ENCODE measurements at places on chromosomes 1 and 21.

GRCh38 chr1:63621698-63622097 is 28.5 kb downstream of the PGM1 start:
- no peak for DNase-seq

GRCh38 chr1:53246261-53247134 is 8.2 kb upstream of the MAGOH start:
- DNase-seq: no peak

DNA sequence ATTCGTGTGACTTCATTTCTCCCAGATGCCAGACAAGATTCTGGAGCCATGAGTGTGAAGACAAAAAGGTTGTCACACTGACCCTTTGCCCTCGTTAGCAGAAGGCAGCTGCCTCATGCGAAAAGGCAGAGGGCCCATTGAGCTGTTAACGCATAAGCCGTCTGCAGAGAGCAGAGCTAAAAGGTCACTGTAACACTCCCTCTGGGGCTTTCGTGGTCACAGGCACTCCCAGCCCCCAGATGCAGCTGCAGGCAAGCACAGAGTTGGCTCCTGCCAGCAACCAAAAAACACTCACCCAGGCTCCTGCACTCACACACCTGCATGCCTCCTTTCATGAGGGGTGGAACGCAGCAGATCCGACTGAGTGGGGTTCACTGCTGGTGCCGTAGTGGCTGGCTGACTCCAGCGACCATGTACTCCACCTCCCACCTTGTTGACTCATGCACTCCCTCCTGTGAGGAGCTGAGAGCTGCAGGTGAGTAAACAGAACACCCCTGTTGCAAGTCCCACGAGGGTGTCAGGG is 287.5 kb downstream of the SMYD3 start:
- DNase-seq: no peak

DNA sequence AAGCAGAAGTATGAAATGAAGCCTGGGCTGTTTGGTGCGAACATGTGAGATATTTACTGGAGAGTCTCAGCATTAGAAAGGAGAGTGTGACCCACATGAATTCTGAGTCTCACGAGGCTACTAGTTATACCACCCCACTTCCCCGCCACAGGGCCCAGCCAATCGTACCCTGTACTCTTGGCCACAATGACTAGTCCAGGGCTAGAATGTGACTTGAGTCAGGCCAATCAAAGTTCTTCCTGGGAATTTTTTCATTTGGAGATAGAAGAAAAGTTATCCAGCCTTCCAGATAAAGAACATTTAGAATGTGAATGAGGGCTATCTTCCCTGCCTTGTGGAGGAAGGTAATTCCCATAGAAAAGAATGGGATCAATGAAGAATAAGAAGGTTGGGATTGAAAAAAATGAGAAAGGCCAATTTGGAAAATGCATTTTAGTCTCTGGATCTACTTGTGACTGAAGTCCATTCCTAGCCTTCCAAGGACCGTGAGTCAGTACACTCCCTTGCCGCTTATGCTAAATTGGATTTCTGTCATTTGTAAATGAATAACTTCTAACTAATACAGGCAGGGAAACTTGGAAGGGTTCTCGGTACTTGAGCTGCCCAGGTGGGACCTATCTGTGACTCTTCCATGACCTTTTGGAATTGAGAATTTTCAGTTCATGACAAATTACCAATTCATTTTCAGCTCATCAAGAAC is 12.3 kb upstream of the RIMKLA start:
- DNase-seq: no peak

DNA sequence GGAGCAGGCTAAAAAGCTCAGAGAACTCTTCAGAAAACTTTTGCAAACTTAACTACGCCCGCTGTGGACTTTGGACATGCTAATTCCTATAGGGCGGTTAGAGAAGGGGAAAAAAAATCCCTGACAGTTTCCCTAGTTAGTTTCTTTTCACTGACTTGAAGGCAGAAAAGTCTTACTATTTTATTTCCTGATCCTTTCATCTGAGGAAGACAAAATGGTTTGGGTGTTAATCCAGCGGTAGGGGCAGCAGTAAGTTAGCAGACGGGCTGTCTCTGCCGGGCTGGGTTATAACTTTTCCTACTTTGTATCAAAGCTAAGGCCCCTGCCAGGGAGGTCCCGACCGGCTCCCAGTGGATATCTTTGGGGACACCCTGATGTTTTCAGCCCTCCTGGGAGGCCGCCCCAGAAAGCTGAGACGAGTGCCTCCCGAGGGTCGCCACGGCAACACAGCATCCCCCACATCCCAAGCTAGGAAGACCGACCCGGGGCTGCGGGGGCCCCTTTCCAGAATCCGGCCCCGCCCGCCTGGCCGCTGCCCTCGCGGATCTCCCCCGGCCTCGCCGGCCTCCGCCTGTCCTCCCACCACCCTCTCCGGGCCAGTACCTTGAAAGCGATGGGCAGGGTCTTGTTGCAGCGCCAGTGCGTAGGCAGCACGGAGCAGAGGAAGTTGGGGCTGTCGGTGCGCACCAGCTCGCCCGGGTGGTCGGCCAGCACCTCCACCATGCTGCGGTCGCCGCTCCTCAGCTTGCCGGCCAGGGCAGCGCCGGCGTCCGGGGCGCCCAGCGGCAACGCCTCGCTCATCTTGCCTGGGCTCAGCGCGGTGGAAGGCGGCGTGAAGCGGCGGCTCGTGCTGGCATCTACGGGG is 162.6 kb downstream of the RUNX1 start:
- no peak for DNase-seq

DNA sequence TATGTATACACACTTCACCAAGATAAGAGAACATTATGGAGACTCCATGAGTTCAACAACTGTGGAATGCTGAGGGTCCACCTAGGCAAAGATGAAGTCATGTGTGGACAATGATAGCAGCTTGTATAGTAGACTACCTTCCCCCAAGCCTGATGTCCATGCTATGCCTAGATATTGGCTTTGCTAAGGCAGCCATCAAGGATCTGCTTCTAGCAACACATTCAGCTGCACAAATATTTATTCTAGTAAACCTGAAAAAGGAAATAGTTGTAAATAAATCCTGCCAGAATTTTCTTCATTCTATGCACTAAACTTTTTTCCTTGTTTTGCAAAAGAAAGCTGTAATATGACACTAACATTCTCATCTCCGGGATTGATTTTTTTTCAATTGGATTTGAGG is 7.0 kb upstream of the LPAR3 start:
- DNase-seq: no peak

GRCh38 chr1:182173808-182174512 is 112.4 kb upstream of the ZNF648 start:
- DNase-seq: no peak

DNA sequence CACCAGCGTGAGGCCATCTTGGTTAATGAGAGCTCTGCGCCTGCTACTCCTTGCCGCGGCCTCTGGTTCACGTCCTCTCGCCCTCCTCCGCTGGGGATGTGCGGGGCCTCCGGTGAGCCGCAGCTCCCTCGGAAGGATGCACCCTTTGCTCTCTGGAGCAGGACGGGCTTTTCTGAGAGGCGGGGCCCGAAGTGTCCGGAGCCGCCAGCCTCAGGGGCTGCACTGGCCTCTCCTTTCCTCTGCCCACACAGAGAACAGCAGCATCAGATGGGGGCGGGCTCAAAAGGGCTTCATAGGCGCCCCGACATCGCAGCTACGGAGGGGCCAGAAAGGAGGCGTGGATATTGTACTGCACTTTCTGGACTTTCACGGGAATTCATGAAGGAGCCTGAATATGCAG is 284.7 kb downstream of the CAMTA1 start:
- DNase-seq: no peak

DNA sequence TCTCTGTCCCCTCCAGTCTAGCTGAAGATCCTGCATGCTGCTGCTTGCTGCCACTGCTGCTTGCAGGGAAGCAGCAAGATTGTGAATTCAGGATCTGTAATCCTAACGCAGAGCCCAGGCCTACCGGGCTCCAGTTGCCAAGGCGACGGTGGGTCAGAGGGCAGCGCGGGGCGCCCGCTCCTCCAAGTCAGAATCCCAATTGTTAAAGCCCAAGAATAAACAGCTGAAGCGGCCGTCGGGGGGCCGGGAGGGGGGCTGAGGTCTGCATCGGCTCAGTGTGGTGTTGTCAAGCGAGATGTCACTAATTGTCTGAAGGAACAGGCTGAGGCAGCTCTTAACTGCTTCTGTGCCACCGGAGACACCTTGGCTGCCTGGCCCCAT is 36.8 kb downstream of the AHDC1 start:
- DNase-seq: no peak

GRCh38 chr1:86758570-86758969 is 54.2 kb downstream of the SH3GLB1 start:
- no peak for DNase-seq

- no peak for DNase-seq
Observed at GRCh38 chr1:169701261-169702005, 10.0 kb downstream of the SELL start.

GRCh38 chr1:231856426-231856825 is 229.8 kb downstream of the DISC1 start:
- no peak for DNase-seq

- no peak for DNase-seq
Observed at GRCh38 chr21:32587120-32587519, 1.8 kb upstream of the TCP10L start.

GRCh38 chr1:100896481-100896982 is 642 bp downstream of the SLC30A7 start:
- peak; percentile 9 for DNase-seq

DNA sequence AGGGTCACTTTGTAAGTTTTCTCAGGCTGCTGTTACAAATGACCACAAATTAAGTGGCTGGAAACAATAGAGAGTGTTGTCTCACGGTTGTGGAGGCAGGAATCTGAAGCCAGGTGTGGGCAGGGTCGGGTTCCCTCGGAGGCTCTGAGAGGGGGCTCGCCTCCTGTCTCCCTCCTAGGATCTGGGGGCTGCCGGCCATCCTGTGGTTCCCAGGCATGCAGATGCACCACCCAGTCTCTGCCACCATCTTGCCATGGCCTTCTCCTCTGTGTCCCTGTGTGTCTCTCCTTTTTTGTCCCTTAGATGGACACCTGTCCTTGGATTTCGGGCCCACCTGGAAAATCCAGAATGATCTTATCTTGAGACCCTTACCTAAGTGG is 4.8 kb downstream of the TP73 start:
- no peak for DNase-seq

- peak; percentile 78 for DNase-seq
Observed at GRCh38 chr1:150613061-150613920, 16.1 kb downstream of the ENSA start.

GRCh38 chr1:88961081-88961480 is 31.3 kb downstream of the KYAT3 start:
- DNase-seq: no peak

GRCh38 chr1:217495249-217495648 is 135.6 kb downstream of the GPATCH2 start:
- DNase-seq: peak; percentile 0

DNA sequence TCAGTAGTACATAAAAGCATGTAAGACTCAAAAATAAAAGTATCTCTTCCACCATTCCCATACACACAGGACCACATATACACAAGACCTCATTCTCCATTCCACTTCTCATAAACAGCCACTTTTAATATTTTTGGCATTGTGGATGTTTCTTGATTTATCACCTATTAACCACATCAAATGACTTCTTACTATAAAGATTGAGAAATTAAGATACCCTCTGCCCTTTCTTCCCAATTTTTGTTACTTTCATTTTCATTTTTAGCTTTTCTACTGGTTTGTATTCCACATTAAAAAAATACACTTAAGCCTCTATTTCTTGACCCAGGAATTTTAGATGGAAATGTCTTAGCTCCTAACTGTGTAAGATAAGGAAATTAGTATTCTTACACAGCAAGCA is 22.8 kb downstream of the AKT3 start:
- no peak for DNase-seq

DNA sequence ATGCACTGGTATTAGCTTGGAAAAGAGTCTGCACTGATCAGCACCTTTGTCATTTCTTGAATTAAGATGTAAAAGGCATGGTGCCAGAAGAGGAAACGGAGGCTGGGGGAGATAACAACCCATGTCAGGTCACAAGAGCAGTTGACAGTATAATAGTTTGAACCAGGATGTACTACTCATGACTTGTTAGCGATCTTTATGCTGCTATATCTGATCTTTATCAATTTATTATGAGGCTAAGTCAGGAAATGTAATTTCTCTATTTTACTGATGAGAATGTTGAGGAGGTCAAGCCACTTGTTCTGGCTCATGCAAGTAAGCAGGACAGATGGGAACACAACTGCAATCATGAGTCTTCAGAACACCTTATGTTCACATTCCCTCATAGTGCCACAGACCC is 41.4 kb downstream of the RGS5 start:
- DNase-seq: no peak

- no peak for DNase-seq
Observed at GRCh38 chr1:225426395-225427234, 1.2 kb downstream of the LBR start.

GRCh38 chr21:17523007-17523451 is 10.2 kb downstream of the CXADR start:
- no peak for DNase-seq

DNA sequence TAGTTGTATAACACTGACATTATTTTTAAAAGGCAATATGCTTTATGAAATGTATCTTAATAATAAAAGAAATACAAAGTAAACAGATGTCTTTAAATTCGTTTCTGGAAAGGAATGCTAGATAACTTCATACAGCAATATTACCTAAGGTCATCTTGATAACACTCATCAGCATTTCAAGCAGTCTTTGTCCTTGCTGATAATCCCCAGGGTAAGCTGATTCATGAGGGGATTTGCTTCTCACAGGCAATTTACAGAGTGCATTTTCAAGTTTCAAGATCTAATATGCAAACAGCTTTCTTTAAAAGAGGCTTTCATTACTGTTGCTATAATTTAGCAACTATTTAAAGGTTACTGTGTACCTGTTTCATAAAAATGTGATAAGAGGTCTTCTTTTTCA is 75.2 kb upstream of the NEK2 start:
- no peak for DNase-seq

DNA sequence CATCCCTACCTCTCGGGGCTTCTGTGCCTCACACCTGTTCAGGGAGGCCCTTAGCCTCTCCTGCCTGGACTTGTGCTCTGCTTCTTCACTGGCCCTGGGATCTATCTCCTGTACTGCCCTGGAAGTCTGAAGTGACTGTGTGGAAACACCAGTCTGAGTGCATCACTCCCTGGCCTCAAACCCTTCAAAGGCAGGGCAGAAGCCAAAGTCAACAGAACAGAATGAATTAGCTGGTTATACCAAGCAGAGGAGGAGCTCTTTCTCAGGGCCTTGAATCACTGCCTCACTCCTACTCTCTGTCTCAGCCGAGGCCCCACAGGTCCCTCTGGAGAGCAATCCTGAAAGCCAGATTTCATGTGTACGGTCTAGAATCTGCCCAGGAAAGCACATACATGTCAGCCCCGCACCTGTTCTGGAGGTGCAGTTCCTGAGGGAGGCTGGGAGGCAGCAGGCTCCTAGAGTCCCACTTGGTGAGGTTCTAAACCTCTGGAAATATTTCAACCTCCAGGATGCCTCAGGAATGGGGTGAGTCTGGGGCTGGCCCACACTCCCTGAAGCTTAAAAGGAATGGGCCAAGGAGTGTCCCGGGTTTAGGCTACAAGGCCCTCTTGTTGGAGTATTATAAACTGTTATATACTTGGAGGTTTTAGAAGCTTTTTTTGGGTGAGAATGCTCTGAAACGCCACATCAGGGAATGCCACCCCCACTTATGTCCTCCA is 98.3 kb downstream of the ABCA4 start:
- no peak for DNase-seq

Measured in GDM1 (cell line).